Upper lobe of left lung (tissue), 6 donors: ENCODE measurements at places on chromosomes 11 and 22.

DNA sequence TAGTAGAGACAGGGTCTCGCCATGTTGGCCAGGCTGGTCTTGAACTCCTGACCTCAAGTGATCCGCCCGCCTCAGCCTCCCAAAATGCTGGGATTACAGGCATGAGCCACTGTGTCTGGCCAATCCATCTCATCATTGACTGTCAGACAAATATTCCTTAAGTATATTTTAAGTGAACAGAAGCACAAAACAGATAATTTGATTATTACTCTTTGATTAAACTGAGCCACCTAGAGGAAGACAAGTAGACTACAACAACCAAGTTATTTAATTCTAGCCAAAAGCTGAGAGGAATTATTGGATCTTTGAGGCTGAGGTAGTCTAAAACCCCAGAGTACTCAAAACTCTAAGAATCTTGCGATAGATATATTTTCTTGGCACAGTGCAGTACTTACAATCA lies 1.2 kb downstream of the ACRV1 start:
- no peak for DNase-seq

DNA sequence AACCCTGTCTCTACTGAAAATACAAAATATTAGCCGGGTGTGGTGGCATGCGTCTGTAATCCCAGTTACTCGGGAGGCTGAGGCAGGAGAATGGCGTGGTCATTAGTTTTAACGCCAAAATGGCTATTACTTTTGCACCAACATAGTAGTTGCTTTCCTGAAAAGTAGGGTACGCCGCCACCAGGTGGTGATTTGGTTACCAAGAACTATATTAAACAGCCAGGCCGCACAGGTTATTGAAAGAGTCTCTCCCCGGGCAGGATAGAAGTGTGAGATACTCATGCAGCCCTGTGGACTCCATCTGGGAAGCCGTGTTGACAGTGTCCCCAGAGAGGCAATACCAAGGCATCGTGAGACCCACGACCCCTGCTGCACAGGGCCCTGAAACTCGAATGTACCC lies 24.6 kb upstream of the LRRC32 start:
- no peak for DNase-seq

GRCh38 chr11:121626507-121626875 lies 173.7 kb upstream of the SORL1-AS1 start:
- no peak for DNase-seq

DNA sequence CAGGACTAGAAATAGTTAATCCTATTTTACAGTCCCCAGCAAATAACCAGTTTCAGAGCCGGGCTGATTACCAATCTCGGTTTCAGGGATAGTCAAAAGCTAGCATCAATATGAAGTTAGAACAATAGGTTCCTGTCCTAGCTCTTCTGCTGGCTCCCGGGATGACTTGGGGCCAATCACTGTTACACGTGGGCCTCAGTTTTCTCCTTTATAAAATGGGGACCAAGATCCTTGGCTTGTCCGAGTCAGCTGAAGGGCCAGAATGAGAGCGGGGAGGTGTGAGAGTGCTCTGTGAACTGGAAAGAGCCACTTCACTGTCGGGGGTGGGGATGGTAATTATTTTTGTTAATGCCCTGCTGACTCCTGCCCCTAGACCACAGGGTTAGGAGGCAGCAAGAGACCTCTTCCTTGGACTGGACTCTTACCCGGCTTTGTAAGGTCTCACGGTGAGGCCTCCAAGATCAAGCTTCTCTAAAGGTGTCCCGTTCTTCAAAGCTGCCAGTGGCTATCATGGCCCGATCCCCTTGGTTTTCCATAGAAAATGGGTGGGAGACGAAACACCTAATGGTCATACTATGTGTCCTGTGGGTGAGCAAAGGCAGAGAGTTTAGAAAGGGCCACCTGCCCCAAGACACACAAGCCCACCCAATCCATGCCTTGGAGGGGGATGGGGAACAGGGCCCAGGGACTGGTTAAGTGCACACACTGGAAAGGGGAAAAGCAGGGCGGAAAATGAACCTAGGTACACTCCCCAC lies 1.4 kb downstream of the UCP2 start:
- DNase-seq: no peak

GRCh38 chr11:73196576-73196975 lies 21.5 kb upstream of the P2RY2 start:
- DNase-seq: no peak

- no peak for DNase-seq
Measured at GRCh38 chr11:60018058-60018457, 1.1 kb downstream of the OOSP4B start.

DNA sequence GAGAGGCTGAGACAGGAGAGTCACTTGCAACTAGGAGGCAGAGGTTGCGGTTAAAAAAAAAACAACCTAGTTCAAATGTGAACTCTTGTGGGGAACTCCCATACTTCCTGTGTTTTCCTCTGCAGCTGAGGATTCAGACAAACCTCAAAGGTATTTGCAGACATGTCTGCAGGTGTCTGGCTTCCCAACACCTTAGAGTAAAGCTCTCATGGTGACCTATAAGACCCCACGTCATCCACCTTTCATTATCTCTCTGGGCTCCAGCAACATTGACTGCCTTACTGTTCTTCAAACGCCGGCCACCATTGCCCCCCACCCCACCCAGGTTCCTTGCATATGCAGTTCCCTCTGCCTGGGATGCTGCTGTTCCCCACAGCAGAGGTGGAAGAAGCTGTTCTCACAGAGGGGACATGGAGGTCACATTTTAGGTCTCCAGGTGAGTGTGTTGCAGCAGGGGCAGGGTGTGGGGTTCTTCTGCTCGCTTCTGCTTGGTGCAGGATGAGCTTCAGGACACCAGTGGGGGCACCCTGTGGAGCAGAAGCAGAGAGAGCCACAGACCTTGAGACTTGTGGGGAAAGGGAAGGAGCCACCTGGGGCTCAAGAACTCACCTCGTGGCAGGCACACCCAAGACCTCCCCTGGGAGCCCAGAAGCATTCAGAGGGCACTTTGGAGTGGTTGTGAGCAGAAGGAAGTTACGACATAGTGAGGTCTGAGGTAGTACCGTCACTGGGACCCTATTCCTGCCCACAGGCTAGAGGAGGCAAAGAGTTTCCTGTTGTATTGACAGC lies 203.2 kb downstream of the CSNK2A3 start:
- no peak for DNase-seq
